ENCODE measurements at places on chromosomes 7 and 10. TPM values are rescaled to one million over a fixed set of nuclear protein-coding genes. Genes with fewer than 3 reads are reported as not detected.

Gene TNS3
- 60.9 TPM for total RNA-seq

Gene ZKSCAN1
- 52.4 TPM for total RNA-seq

Gene LRRC4
- 0.39 TPM for total RNA-seq

Gene FLNC
- 18.4 TPM for total RNA-seq

Gene MRLN
- total RNA-seq, result not detected

Gene CTTNBP2
- 0.65 TPM for total RNA-seq

Gene SLC18A3
- total RNA-seq, result not detected

Gene DOCK4
- 23.9 TPM for total RNA-seq

Gene TMEM273
- not detected for total RNA-seq

Gene ACBD7
- total RNA-seq, result 2.4 TPM

Gene CALML3
- total RNA-seq, result not detected

Gene DDIT4
- total RNA-seq, result 218 TPM

Gene NRCAM
- 0.13 TPM for total RNA-seq
